ENCODE measurements at places on chromosomes 1 and 21.
A peak's percentile ranks its signal among the peaks of the same experiment; 100 is the strongest.

DNA sequence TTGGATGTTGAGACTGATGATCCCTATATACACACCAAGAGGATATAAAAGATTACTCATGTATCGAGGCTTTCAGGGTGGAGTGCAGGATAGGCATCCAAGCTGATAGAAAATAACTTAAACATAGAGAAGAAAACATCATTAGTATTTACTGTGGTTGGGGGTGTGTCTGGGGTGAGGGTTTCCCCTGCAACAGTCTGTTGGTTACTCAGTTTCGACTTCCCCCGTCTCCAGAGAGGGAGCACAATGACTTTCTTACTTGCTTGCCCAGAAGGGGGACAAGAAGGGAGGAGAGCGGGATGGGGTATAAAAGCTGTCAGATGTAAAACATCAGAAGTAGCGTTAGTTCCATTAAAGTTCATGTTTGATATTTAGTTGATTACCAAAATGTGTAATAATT lies 717.4 kb upstream of the ZP4 start:
- DNase-seq, result no peak

DNA sequence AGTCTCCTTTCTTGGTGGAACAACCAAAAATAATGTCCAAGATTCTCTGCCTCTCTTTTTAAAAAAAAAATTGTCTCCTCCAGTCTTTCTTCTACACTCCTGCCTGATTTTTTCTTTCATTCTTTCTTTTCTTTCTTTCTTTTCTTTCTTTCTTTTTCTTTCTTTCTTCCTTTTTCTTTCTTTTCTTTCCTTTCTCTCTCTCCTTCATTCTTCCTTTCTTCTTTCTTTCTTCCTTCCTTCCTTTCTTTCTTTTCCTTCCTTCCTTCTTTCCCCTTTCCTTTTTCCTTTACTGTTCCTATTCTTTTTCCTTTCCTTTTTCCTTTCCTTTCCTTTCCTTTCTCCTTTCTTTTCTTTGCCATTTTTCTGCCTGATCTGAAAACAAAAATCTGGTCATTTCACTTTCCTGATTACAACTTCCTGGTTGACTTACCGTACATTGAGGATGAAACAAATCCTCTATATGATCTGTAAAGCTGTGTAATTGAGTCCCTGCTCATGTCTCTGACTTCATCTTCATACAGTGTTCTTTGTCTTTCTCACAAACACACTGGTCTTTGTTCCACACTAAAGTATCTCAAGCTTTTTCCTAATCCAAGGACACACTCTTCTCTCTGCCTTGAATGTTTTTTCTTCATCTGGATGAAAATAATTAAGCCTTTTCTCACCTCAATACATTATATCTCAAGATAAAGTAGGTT lies 6.1 kb upstream of the KRTAP23-1 start:
- no peak for DNase-seq

DNA sequence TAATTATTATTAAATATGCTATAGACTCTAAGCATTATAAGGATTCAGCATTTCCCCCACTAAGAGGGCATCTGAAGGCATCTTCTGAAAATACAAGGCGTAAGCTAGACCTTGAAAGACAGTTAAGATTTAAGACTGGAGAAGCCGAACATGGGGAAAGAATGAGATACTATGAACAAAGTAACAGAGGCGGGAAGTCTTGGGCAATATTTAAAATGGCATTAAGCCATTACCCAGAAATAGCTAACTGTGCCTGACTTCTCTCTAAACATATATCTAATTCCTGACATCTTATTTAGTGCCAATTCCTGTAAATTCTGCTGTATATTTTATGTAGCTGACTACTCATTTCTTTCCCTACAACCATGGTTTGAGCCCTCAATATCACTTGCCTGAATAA lies 20.9 kb downstream of the DPH5 start:
- DNase-seq, result peak; percentile 41

GRCh38 chr1:68409426-68409825 lies 40.3 kb downstream of the RPE65 start:
- DNase-seq, result no peak

DNA sequence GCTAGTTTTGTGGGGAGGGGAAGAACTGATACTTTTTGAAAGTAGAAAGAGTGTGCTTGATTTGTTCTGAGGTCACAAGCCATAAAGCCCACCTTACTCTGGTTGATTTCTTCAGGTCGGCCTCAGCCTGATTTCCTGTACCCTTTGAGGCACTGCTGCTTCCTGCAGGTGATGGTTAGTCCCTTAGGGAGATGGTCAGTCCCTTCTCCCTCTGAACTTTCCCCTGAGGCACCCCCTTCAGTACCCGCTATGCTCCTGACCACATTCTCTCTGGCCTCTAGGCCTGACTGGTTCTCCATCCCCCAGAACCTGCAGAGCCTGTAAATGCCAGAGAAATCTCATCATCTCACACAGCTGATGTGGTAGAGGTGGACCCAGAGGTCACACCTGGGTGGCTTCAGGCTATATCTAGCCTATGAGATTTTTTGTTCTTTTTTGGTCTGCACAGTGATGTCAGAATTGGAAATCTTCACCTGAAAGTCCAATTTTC lies 15.0 kb upstream of the ID3 start:
- DNase-seq, result no peak

Measured in inflammatory macrophage treated with lipopolysaccharide for 4 hours (primary cell).